NCI-H2171 (cell line): ENCODE measurements at places on chromosomes 12 and 14.
A peak's percentile ranks its signal among the peaks of the same experiment; 100 is the strongest.

- no peak for DNase-seq
These were observed 10.6 kb downstream of the SERPINA3 start for GRCh38 chr14:94622653-94623421.

DNA sequence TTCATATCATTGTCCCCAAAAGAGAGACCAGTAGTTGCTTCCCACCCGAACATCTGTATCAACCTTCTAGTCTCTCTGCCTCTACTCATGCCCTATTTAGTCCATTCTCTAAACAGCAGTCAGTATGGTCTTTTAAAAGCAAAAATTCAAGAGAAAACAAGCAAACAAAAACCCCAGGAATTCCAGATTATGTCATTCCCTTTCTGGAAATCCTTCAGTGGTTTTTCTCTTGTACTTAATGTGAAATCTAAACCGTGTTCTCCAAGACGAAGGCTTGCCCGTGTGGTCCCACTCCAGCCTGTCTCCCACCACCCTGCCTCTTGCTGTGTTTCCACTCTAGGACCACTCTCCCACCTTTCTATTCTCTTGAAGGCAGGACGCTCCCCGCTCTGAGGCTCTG lies 90.8 kb downstream of the TMEM30B start:
- DNase-seq, result no peak

DNA sequence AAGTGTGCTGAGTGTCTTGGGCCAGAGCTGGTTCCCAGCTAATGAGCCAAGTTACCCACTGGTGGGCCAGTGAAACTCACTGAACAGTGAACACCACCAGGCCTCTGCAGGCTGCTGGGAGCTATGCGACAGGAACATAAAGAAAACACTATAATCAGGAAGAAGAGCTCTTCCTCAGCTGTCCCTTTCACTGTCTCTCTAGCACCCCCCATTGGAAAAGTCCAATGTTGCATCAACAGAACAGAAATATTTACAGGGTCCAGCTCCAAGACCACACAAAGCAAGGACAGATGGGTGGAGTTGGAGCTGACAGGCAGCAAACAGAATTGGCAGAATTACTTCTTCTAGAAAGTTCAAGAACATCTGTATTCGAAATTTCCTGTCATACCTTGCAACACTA lies 903.6 kb upstream of the TMEM132C start:
- no peak for DNase-seq

- DNase-seq, result peak; percentile 86
These were observed at the start of gene INSM2 for GRCh38 chr14:35533357-35534207. TSS of gene INSM2 (plus strand) at chr14:35534164. CDS start at chr14:35534253, 89 bp downstream.

GRCh38 chr12:113285679-113286610 lies 49.0 kb downstream of the SLC8B1 start:
- no peak for DNase-seq

DNA sequence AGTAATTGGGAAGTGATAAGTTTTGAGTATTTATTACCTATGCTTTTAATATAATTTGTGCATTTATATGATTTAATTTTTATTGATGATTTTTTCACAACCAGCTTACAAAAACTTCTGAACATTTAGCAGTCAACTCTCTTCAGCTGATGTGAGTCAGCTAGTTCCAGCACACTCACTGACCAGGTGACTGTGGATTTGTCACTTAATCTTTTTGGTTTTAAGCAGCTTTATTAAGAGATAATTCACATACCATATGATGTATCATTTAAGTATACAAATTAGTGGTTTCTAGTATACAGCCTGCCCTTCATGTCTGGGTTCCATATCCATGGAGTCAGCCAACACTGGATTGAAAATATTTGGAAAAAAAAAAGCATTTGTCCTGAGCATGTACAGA lies 103.5 kb downstream of the SYNE2 start:
- DNase-seq, result no peak

DNA sequence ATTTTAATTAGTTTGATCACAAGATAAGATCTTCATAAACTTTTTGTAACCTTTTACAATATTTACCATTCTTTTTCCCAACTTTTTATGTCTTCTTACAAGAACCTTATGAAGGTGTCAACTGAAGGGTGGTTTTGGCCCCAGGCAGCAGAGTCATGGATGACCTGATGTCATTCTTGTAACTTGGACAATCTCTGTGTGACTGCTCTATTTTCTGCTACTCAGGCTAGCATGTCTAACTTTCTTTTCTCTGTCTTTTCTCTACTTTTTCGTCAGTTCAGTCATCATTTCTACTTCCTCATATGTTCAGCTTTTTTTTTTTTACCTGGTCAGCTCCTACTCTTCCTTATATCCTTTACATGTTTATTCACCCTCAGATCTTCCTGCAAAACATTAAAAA lies 150.7 kb upstream of the PTPRQ start:
- no peak for DNase-seq

- DNase-seq, result no peak
These were observed 9.4 kb downstream of the CCND2 start for GRCh38 chr12:4282892-4283511.

- DNase-seq, result no peak
These were observed 9.2 kb upstream of the HSP90AA1 start for GRCh38 chr14:102095871-102096568.

GRCh38 chr14:91911474-91912032 lies 35.9 kb downstream of the FBLN5 start:
- DNase-seq, result peak; percentile 59

GRCh38 chr14:105294142-105294597 lies 6.6 kb downstream of the BRF1 start:
- peak; percentile 78 for DNase-seq

- no peak for DNase-seq
These were observed 93.9 kb upstream of the RASSF8 start for GRCh38 chr12:25864306-25865276.

GRCh38 chr14:91509083-91509877 lies 830 bp downstream of the PPP4R3A start:
- DNase-seq, result no peak

DNA sequence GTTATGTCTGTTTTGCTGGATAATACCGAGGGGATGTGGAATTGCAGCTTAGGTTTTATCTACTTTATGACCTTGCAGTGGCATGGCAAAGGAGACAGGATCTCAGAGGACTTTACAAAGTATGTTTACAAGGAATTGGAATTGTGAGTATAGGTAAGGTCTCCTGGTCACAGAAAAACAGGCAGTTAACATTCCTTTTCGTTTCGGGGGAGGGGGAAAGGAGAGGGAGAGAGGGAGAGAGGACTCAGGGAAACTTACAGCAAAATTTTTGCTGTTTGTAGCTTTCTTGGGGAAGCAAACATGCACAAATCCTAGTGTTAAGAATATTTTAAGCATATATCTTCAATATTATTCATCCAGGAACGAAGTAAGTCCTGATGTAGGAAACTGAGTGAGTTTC lies 590.5 kb upstream of the LRFN5 start:
- DNase-seq, result no peak

GRCh38 chr14:48575772-48576171 lies 900.4 kb upstream of the MDGA2 start:
- no peak for DNase-seq

GRCh38 chr12:65282840-65283239 lies 4.4 kb downstream of the MSRB3 start:
- DNase-seq, result no peak

DNA sequence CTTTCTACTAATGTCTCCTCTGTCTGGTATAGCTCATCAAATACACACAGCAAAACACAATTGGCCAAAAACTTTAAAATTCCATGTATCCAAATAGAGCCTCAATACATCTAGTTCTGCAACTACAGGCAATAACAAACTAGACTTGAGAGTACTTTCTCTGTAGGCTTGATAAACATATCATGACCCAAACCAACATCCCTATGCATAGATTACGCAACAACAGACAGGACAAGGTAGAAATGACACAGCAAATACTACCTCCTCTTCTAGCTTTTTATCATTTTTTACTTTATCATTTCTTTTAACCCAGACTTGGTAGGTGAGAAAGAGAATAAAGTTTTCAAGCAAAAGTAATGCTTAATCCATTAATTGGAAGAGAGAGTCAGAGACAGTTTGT lies 41.8 kb downstream of the EML5 start:
- DNase-seq, result no peak

DNA sequence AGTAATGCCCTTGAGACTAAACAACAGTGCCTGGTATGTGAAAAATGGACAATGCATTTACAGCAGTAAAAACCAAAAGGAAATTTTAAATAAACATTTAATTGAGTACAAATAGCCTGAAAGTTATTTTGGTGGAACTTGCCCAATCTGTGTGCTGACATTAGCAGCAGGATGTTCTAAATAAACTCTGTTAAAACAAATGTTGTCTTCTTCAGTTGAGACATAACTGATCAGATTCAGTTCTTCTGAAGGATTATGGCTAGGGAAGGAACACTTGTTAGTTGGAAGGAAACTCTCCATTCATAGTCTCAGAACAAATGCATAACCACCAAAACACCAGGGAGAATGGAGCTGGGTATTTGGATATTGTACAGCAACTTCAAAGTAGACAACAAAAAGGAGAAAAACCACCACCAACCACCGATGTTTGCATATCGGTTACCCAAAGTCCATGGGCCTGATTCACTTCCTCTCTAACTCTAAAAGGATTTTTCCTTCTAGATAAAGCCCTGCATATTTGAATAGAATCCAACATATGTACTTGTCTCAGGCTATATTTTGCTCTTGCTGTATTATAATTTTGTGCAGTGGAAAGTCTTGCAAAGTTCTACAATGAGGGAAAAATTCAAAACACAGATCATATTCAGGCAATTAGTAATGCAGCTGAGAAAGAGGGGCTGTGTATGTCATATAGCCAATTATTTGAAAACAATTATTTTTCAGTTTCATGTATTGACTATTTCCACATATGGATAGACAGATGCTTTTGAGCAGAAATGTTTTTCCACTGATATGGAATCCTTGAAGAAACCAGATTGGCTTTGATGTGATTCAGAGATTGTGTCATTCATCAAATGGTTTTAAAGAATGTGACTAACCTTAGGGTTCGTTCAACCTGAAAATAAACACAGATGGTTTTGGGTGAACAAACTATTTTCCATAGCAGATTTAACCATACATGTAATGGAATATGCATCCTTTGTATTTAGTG lies 152.2 kb upstream of the BMP4 start:
- DNase-seq, result no peak

DNA sequence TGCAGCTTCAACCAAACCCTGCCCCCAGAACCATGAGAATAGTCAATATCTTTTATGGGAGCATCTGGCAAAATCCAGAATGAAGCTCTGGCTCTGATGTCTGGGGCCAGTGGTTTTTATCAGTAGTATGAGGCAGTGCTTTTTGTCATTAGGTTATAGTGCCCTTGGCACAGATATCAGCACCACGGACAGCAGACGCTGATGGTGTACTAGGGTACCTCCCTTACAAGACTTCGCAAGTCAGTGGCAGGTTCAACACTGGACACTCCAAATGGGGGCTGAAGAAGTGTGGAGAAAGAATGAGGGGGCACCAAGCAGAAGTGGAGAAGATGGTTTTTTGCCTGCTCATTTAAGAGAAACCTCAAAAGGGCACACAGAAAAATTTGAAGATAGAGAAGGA lies 68.2 kb upstream of the E2F7 start:
- DNase-seq, result no peak

- no peak for DNase-seq
These were observed 216.9 kb upstream of the PELI2 start for GRCh38 chr14:55901291-55901690.

DNA sequence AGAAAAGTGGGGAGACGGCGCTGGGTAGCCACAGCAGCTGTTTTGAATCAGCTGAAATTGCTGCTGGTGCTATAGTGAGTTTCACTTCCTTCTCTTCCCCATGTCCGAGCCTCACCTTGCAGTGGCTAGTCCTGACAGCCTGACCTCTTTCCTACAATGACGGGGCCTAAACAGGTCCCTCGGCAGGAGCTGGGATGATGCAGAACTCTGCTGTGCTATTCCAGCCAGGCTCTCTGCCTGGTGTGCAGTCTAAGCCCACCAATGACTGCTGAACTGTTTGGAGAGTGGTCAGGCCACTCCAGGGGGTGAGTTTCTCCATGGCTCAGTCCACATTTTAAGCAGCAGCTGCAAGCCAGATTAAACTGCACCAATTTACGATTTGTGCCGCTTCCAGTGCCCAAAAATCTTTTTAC lies 207.3 kb downstream of the TTC7B start:
- DNase-seq, result no peak

DNA sequence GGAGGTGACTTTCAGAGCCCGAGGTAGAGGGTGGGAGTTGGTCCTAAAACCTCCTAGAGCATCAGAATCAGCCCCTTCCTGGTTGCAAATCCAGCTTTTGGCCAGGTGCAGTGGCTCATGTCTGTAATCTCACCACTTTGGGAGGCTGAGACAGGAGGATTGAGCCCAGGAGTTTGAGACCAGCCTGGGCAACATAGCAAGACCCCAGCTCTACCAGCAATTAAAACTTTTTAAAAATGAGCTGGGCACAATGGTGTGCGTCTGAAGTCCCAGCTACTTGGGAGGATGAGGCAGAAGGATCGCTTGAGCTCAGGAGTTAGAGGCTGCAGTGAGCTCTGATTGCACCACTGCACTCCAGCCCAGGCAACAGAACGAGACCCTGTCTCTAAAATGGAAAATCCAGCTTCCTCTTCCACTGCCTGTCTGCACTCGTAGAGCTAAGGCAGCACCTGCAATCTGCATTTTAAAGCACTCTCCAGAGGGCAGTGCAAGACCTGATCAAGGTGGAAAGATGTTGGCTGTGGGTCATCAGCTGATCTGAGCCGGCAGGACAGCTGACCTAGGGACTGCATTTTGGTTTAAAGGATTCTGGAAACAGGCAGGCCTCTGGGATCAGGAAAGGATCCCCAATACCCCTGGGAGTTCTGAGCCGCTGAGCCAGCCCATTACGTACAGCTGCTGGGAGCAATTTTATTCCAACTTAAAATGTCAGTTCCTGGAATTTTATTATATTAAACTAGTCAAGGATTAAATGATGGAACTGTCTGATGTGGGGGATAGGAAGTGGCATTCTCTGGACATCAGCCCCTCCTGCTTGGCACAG lies 1.8 kb upstream of the TESC start:
- peak; percentile 13 for DNase-seq

GRCh38 chr14:66944872-66945271 lies 244.4 kb upstream of the GARIN2 start:
- DNase-seq, result peak; percentile 30

GRCh38 chr12:120466560-120467315 lies 2.8 kb downstream of the SRSF9 start:
- peak; percentile 34 for DNase-seq
